ENCODE measurements at places on chromosomes 4 and X.
A peak's percentile ranks its signal among the peaks of the same experiment; 100 is the strongest.

GRCh38 chr4:156711193-156711590, 260.4 kb downstream of the PDGFC start:
- DNase-seq: no peak

DNA sequence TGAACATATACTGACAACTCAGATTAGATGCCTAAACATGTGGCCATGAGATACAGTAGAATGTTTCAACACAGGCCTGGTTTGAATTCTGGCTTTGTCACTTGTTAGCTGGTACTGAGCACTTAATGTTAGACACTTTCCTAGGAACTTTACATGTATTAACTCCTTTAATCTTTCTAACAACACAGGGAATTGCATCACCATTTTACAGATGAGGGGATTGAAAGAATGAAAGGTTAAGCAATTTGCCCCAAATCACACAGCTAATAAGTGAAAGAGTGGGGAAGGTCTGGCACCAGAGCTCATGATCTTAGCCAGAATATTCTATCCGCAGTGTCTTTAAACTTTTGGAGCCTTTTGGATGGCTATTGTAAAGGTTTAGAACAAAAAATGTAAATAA, 95.9 kb downstream of the NYX start:
- no peak for DNase-seq

DNA sequence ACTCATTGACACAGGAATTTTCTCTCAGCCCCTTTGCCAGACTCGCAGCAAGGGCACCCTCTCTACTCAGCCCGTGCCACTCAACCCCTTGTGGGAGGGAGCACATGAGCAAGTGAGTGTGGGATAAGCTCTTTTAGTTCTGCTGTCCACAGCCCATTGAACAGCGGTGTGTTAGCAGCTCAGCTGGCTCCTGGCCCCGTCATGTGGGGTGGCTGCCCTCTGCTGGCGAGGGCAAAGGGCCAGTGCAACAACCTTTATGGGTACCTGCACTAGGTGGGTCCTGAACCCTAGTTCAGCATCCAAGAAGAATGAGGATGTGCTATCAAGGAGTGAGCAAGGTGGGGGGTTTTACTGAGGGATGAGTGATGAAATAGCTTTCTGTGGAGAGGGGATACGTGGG, 85.0 kb upstream of the ZNF81 start:
- DNase-seq: no peak

DNA sequence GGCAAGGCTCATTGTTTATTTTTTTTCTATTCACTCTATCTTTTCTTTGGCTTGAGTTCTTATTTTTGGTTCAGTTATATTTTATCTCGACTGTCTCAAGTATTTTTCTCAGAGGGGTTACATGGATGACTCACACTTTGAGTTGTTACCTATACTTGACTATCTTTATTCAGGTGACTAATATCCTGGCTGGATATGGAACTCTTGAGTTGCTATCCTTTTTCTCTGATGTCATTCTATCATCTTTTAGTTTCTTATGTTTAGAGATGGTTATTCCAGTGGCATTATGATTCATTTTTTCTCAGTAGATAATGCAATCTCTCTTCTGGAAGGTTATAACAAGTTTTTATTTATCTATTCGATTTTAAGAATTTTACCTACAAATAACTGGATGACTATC, 117.9 kb downstream of the COX18 start:
- no peak for DNase-seq

DNA sequence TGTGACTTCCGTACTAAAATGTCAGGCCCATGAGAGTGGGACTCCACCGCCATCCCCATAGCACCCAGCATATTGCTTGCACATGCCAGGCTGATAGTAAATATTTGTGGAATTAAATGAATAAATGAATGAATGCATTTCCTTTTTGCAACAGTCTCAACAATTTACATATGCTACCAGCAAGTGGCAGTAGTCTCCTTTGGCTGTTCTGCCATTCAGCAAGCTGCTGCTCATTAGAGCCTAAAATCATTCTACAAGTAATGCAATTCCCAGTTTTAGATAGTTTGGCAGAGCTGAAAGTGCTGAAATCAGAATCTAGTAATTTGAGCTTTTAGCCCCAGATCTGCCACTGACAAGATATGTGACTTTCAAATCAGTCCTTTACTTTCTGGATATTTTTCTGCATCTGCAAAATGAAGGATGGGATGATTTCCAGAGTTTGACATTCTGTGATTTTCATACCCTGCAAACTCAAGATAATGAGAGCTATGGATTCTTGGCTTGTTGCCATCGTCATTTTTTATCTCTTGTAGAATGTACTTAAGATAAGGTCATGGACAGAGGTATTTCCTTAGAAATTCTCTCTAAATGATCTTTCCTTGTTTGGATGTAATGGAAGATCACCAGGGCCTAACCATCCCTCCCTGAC, 35.7 kb upstream of the INTS6L start:
- DNase-seq: peak; percentile 5

DNA sequence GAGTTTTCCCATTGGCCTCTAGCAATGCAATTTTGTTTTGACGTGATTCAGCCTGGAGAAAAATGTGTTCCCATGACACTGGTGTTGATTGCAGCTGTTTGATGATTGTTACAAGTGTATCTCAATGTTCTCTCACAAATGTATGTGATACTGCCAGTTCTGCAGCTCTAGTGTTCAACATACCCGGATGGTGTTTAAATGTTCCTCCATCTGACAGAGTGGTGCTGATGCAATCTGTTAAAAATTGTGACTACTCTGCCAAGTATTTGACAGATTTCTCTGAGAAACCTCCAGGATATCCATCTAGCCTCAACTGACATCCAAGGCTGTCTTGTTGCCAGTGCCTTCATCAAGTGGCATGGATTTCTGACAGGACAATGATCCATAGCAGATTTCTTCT, 657.2 kb upstream of the DIAPH2 start:
- no peak for DNase-seq

DNA sequence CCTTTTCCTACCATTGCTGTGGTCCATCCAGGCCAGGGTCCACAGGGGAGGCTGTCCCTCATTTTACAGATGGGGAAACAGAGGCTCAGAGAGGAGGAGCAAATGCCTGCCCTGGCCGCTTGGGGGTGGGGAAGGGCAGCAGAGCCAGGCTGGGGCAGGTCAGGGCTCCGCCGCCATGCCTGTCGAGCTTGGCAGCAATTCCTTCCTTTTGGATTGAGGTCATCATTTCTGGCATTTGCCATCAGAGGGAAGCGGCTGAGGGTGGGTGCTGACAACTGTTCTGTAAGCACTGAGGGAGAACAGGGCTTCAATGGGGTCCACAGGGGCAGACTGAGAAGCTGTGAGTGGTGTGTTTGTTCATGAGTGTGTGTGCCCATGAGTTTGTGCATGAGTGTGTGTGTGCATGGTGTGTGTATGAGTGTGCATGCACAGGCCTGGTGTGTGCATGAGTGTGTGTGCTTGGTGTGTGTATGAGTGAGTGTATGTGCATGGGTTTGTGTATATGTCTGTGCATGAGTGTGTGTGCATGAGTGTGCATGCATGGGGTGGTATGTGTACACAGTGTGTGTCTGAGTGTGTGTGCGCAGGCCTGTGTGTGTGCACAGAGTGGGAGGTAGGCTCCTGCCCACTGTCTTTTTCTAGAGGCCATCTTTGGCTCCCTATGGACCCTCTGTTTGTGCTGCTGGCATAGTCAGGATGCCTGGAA, 115.2 kb downstream of the SORCS2 start:
- DNase-seq: no peak

- no peak for DNase-seq
These were observed 132.0 kb upstream of the ATP6AP2 start for GRCh38 chrX:40448793-40449192.

- no peak for DNase-seq
These were observed 52.4 kb downstream of the GAK start for GRCh38 chr4:879729-880077.

- no peak for DNase-seq
These were observed 105.1 kb upstream of the ADGRL3 start for GRCh38 chr4:61094854-61095598.

GRCh38 chrX:124240422-124240821, 92.0 kb upstream of the TEX13D start:
- no peak for DNase-seq

DNA sequence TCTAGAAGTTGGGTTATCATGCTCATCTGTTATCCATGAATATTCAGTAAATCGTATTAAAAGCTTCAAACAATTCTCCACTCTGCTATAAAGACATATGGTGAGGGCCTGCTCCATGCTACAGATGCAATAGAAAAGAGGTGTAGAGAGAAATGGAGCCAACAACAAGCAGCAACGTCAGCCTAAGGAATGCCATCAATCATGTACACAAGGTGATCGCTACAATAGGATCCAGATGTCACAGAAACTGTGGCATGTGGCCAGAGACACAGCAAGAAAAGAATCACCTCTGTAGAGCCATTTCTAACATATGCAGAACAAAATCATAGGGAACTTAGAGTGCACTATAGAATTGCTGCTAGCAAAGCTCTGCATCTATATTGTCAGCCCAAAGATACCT, 1188.1 kb downstream of the PCDH7 start:
- DNase-seq: no peak

GRCh38 chrX:138082251-138082650, 516.3 kb downstream of the ZIC3 start:
- DNase-seq: no peak

DNA sequence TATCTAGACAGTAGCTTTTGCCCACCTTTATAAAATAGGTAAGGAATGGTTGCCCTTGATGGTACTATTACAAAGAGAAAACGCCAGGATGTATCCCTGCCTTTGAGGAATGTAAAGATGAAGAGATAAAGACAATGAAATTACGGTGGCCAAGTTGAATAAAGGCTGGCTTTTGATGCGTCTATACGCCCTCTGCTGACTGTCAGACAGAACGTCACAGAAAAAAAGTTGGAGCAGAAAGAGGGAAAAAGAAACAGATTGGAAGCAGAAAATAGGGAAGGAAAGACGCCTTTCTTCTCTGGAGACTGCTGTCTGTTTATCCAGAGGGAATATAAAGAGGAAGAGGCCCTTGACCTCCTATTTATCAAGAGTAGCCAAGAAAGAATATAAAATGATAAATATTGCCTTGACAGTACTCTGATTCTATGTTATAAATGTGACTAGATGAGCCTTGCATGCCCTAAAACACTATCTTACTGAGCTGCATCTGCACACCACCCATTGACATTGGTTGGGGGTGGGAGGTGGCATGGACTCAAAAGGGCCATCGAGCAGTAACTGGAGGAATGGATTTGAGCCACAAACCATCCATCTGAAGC, 30.6 kb downstream of the PCDH19 start:
- DNase-seq: no peak

GRCh38 chr4:118099106-118099505, 64.8 kb downstream of the NDST3 start:
- no peak for DNase-seq

DNA sequence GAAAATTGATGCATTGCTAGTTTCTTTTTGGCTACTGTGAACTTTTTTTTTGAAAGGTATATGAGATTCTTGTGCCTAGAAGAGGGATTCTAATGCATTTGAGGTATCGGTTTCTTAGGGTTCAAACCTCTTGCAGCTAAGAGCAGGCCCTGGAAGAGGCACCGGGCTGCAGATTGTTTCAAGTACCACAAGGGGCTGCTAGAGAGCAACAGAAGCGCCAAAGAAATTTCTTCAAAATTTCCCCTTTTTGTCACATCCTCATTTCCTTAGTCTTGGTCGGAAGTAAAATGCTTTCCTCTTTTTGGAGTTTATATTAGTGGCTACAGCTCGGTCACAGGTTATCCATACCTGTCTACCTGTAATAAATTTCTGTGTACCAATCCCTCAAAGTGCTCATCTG, 89.8 kb downstream of the PDGFRA start:
- DNase-seq: no peak

DNA sequence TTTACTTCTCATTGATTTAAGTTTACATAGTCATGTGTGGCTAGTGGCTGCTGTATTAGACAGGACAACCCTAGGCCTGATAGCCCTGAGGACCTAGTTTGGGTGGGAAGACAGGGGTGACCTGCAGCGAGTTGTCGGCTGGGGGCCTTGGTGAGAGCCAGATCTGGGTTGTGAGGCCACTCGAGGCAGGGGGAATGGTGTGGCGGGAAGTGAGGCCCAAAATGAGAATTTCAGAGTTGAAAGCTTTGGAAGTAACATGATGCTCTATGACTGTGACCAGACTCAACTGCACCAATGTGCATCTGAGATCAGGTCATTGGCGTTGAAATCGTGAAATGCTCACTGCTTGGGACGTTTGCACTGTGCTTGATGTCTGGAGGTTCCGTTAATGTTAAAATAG, 72.9 kb downstream of the TBL1X start:
- no peak for DNase-seq

- DNase-seq: no peak
These were observed 821 bp downstream of the ASMTL start for GRCh38 chrX:1451661-1452515.

- DNase-seq: no peak
These were observed 64.7 kb downstream of the SMAD1 start for GRCh38 chr4:145546175-145546915.

GRCh38 chrX:31091819-31092218, 20.0 kb upstream of the FTHL17 start:
- DNase-seq: no peak

DNA sequence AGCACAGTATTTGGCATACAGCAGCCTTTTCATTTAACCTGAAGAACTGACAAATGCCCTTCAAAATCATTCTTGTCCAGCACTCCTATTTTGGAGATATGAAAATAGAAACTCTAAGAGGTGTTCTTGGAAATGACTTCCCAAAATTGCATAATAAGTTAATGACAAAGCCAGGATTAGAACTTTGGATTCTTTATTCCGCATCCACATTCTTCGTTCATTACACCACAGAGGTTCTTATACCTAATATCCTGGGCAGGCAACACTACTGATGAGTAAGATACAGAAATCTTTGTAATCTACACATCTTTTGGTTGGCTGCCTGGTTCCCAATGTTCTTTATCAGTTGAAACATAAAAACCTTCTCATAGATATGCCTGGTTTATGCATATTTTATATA, 5.9 kb downstream of the COL25A1 start:
- no peak for DNase-seq

GRCh38 chr4:92305878-92306520, 2.2 kb downstream of the GRID2 start:
- DNase-seq: no peak

- DNase-seq: no peak
These were observed 1597.1 kb downstream of the ADGRL3 start for GRCh38 chr4:62797221-62797620.
